ENCODE measurements at places on chromosomes 6 and 20.

GRCh38 chr6:95423331-95423730, 154.0 kb upstream of the MANEA start:
- DNase-seq, result no peak

DNA sequence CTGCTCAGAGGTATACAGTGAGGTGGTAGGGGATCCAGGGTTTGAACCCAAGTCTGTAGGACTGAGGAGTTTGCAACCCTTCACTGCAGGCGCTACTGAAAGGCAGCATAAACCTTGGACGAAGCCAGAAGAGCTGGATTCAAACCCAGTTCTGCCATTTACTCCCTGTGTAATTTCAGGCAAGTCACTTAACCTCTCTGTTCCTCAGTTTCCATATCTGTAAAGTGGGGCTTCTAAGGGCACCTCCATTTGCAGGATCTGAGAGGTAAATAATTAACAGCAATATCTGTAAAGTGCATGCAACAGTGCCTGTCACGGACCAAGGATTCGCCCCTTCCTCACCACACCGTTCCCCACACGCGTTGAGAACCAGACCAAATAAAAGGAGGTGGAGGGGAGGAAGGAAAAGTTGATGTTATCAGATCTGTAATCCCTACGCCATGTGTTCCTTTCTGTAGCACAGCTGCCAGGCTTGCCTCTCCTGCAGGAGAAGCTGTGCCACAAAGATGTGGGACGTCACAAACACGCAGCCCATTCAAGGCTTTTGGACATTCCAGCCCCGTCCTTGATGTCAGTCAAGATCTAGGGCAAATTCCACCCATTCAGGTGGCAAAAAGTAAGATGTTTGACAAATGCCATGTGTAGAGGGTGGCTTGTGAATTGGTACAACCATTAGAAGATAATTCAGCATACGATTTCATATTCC, 9.8 kb downstream of the RIPOR3 start:
- DNase-seq, result no peak

DNA sequence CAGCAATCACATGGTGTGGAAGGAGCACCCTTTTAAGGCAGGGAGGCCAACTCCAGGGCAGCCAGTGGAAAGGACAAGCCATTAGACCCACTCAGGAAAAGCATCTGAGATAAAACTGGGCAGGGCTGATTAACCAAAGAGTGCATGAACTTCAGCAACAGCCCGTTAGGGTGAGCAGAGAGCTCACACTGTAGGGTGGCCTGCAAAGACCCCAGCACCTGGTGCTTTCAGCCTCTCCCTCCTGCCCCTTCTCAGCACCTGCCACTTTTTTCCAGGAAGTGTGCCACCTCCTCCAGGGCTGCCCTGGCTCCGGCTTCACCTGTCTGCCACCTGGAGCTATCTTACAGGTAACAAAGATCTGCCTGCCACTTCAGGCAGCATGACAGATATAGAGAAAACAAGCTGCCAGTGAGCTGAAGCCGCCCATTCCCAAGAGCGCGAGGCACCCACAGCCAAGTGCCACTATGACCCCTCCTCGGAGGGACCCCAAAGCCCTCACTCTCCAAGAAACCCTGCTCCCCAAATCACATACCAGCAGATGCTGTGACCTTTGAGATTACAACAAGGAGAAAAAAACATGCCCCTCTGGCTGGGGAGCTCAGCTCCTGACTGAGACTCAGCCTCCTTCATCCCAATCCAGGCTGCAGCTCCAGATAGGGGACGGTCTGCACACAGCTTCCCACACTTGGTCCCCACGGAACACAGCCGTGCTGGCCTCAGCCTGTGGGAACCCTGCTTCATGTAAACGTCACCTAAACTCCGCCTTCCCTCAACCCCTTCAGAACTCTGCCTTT, 71.2 kb downstream of the ABHD12 start:
- DNase-seq, result no peak

GRCh38 chr6:140817176-140817575, 1315.5 kb upstream of the GJE1 start:
- DNase-seq, result no peak

DNA sequence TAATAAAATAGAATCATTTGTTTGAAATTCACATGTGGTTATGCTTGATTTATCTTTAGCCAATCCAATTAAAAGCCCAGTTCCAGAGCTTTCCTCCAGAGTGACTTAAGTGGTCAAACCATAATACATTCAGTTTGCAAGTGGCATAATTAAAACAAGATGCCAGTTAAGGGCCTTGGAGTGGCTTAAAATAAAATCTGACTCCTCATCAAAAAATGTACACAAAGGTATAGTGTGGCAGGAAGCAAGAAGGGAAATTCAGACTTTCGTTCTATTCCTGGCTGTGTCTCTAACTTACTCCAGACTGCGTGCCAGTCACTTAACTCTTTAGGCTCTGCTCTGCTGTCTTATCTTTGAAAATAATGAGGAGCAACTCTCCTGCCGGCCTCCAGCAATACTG, 251.3 kb upstream of the PRND start:
- no peak for DNase-seq
